Heart right ventricle (tissue), 16 donors: ENCODE measurements at places on chromosomes 1 and 21. TPM values are rescaled to one million over a fixed set of nuclear protein-coding genes. Genes with fewer than 3 reads are reported as not detected.

Gene OR6K3
- not detected for total RNA-seq

Gene AIDA
- total RNA-seq = 48.6 TPM

Gene GLMN
- 4.4 TPM for total RNA-seq

Gene C1orf185
- total RNA-seq = not detected

Gene CACHD1
- 2.1 TPM for total RNA-seq

Gene SPRR2D
- not detected for total RNA-seq

Gene RGS1
- total RNA-seq = 0.30 TPM

Gene OR2L5
- total RNA-seq = not detected

DNA sequence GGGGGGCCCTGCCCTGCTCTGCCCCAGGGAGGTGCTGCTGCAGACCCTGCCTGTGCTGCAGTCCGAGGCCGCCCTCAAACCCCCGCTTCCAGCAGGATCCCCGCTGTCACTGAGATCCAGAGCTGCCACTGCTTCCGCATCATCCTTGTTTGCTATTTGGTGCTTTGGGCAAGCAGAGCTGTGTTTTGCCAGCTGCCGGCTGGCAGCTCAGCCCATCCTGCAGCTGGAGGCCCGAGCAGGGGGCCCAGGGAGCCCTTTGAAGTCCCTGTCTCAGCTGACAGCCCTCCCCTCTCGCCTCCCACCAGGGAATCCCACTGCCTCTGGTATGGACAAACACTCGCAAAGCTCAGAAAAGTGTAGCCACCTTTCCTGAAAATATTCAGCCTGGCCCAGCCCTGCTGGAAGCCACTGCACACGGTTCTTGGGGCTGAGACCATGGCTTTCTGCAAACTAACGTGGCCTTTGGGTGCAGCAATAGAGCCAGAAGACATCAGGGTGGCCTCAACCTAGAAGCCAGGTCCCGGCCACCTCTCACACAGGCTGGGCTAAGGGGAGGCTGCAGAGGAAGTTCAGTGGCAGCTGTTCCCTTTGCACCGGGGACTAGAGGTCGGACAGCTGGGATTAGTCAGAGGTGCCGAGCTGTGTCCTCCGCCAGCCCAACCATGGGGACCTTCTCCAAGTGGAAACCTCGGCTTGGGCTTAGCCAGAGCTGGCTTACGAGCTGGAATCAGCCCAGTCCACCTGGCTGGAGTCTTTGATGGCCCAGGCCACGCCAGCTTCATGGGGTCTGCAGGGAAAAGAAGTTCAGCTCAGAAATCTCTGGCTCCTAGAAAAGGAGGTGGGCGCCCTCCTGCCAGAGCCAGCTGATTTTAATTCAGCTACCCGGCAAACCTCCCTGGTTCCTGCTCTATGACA, 107.1 kb downstream of the SPSB1 start:
- peaks cover 47% of the 10 kb centered on the region for H3K4me1 ChIP-seq
- no peak overlapping the region for H3K4me3 ChIP-seq
- H3K36me3 ChIP-seq = no peaks in the 10 kb centered on the region
- H3K27ac ChIP-seq = peak overlapping the region; percentile 76
- peak; percentile 60 for DNase-seq

- no peak for DNase-seq
- no peak overlapping the region for H3K4me3 ChIP-seq
- H3K27me3 ChIP-seq = no peaks in the 10 kb centered on the region
- H3K4me1 ChIP-seq = no peaks in the 10 kb centered on the region
- no peaks in the 10 kb centered on the region for H3K36me3 ChIP-seq
- no peak overlapping the region for H3K27ac ChIP-seq
These were observed 253.8 kb downstream of the PCP4 start for GRCh38 chr21:40120940-40121575.

DNA sequence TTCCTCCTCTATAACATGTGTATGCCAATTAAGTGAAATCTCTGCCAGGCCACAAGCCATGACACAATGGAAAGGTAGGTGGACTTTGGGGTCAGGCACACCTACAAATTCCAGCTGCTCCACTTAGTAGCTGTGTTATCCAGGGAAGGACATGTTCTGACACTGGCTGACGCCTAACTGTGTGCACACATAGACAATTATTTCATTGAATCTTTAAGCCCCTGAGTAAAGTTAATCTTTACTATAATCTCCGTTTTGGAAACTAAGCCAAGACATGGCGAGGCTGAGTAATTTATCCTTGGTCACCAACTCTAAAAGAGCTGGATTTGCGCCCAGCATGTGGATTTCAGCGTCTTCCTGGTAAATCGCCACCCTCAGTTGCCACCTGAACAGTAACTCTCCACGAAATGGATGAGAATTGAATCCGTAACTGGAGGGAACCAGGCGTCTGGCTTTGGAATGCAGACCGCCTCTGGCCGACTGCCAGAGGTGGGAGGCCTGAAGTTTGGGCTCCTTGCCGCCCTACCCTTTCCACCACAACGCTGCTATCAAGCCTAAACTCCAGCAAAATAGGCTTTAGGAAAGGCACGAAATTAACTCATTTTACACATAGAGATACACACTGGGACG, 888 bp upstream of the SNRPE start:
- H3K4me1 ChIP-seq = peaks cover 21% of the 10 kb centered on the region
- peak overlapping the region; percentile 82 for H3K4me3 ChIP-seq
- no peaks in the 10 kb centered on the region for H3K27me3 ChIP-seq
- no peak for DNase-seq

DNA sequence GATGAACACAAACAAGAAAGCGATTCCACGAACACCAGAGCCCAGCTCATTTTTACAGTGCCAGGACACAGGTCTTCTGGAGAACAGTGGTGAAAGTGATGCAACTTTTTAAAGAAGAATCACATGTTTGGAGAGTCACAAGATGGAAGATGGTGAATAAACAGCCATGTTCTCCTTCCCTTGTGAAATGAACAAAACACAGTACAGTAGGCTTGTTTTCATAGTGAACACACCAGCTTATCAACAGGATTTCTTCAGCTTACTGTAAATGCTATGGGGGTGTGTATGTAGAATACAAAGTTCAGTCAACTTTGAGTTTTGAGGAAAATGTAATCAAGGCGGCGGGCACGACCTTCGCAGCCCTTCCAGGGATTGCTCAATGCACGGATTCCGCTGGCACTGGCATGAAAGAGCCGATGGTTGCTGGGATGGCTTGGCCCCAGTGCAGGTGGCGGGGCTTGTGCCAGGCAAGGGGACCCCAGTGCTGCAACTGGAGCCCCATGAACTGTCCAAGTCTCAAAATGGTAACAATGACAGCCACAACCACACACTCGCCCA, 9.7 kb downstream of the TMPRSS3 start:
- H3K27me3 ChIP-seq = no peaks in the 10 kb centered on the region
- H3K36me3 ChIP-seq = no peaks in the 10 kb centered on the region
- DNase-seq = no peak
- H3K4me3 ChIP-seq = no peak overlapping the region
- H3K4me1 ChIP-seq = no peaks in the 10 kb centered on the region
- no peak overlapping the region for H3K27ac ChIP-seq

- no peaks in the 10 kb centered on the region for H3K27me3 ChIP-seq
- no peak overlapping the region for H3K4me3 ChIP-seq
- no peaks in the 10 kb centered on the region for H3K36me3 ChIP-seq
- no peaks in the 10 kb centered on the region for H3K4me1 ChIP-seq
These were observed 272.3 kb downstream of the ADGRL2 start for GRCh38 chr1:82073071-82073470.

DNA sequence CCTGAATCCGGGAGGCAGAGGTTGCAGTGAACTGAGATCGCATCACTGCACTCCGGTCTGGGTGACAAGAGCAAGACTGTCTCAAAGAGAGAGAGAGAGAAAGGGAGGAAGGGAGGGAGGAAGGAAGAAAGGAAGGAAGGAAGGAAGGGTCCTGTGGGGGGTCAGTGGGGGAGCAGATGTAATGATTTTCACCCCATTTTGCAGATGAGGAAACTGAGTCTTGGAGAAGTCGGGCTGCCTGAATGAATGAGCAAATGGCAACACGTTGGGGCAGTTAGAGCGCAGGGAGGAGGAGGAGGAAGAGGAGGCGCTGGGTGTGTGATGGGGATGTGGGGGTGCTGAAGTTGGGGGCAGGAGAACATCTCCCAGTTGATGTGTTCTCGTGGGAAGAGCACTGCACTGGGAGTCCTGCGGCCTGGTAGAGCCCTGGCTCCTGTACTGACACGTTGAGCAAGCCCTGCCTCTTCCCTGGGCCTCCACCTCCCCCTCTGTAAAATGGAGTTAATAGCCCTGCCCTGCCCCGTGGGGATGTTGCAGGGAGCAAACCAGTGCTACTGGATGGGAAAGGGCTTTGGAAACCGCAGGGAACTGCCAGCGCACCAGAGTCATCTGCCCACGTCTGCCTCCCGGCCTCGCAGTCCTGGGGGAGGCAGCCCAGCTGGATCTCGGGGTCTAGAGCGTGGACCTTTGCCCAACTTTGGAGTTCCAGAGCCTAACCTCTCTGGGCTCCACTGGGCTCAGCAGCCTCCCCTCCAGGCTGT, 103.2 kb upstream of the CASZ1 start:
- no peaks in the 10 kb centered on the region for H3K4me1 ChIP-seq
- no peak overlapping the region for H3K27ac ChIP-seq
- H3K36me3 ChIP-seq = no peaks in the 10 kb centered on the region
- H3K27me3 ChIP-seq = peaks cover 52% of the 10 kb centered on the region
- no peak overlapping the region for H3K4me3 ChIP-seq
- DNase-seq = no peak

DNA sequence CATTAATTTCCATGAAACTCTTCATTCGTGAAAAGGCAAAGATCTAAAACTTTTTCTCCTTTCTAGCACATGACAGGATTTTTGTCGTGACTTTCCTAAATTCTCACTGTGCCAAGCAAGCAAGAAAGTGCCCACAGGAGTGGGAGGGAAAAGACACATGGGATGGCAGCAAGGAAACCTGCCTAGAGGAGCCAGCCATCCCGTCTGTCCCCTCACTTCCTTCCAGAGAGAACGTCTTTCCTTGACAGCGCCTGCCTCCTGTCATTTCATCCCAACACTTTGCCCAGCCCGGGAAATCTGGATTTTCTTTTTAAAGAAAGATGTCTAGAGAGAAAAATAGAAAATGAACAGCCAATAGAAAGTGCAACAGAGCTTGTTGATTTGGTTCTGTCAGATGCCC, 200.6 kb upstream of the PTBP2 start:
- DNase-seq = no peak
- no peaks in the 10 kb centered on the region for H3K36me3 ChIP-seq
- H3K4me3 ChIP-seq = no peak overlapping the region
- peaks cover 11% of the 10 kb centered on the region for H3K4me1 ChIP-seq
- no peak overlapping the region for H3K27ac ChIP-seq

DNA sequence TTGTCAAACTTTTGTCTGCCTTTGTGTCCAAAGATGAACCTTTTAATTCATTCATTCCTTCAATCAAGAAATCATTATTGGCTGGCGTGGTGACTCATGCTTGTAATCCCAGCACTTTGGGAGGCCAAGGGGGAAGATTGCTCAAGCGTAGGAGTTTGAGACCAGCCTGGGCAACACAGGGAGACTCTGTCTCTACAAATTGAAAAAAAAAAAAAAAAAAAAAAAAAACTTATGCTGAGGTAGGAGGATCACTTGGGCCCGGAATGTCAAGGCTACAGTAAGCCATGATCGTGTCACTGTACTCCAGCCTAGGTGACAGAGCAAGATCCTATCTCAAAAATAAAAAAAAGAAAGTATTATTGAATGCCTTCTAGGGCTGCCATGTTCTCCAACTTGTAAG, 51.3 kb upstream of the CXADR start:
- no peaks in the 10 kb centered on the region for H3K36me3 ChIP-seq
- no peaks in the 10 kb centered on the region for H3K27me3 ChIP-seq
- H3K4me3 ChIP-seq = no peak overlapping the region
- H3K27ac ChIP-seq = peak overlapping the region; percentile 70

GRCh38 chr1:177611402-177611801, 358.5 kb downstream of the SEC16B start:
- no peak overlapping the region for H3K27ac ChIP-seq
- H3K4me1 ChIP-seq = no peaks in the 10 kb centered on the region
- no peak for DNase-seq
- no peak overlapping the region for H3K4me3 ChIP-seq
- H3K27me3 ChIP-seq = peaks cover 8% of the 10 kb centered on the region
- no peaks in the 10 kb centered on the region for H3K36me3 ChIP-seq

- H3K36me3 ChIP-seq = no peaks in the 10 kb centered on the region
- no peaks in the 10 kb centered on the region for H3K4me1 ChIP-seq
- DNase-seq = no peak
- H3K4me3 ChIP-seq = no peak overlapping the region
These were observed 12.4 kb upstream of the PLXNA2 start for GRCh38 chr1:208256556-208256955.

DNA sequence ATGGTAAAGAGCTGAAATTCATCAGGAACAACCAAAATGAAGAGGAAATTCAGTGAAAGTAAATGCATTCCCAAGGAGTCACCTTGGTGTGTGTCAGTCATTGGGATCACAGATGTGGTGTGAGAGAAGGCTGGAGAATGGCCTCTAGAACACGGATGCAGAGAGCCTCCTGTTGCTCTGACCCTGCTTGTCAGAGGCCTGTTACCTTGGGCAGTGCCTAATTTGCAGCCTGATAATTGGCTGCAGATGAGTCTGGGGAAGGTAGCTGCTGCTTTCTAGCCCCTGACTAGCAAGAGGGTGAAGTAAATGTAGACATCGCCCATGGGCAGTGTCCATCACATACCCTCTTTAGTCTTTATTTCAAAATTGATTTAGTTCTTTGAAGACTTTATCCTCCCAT, 3.3 kb downstream of the GCSAML start:
- no peak overlapping the region for H3K27ac ChIP-seq
- H3K4me1 ChIP-seq = no peaks in the 10 kb centered on the region
- DNase-seq = no peak

- H3K36me3 ChIP-seq = no peaks in the 10 kb centered on the region
- H3K4me1 ChIP-seq = no peaks in the 10 kb centered on the region
- H3K27ac ChIP-seq = no peak overlapping the region
- DNase-seq = no peak
- no peak overlapping the region for H3K4me3 ChIP-seq
- no peaks in the 10 kb centered on the region for H3K27me3 ChIP-seq
These were observed 34.5 kb upstream of the HTR1D start for GRCh38 chr1:23251812-23252211.

DNA sequence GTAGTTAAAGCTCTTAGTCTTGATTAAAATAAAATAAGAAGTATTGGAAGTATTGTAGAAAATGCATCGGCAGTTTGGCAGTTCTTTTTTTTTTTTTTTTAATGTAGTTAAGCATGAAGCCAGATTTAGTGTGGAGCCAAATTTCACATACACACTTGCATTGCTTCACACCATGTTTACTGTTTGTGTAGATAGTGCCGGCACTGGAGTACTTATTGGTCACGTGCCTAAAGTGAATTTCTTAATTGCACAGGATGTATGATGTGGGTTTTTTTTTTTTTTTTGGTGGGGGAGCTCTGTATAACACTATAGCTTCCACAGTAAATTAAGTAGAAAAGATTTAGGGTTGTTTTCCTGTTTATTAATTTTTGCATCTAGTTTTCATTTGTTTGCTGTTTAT, 21.2 kb upstream of the TMEM61 start:
- H3K4me3 ChIP-seq = no peak overlapping the region
- no peak for DNase-seq
- H3K27ac ChIP-seq = no peak overlapping the region
- no peaks in the 10 kb centered on the region for H3K4me1 ChIP-seq
- H3K36me3 ChIP-seq = no peaks in the 10 kb centered on the region
- no peaks in the 10 kb centered on the region for H3K27me3 ChIP-seq
